Stimulated activated CD8-positive, alpha-beta memory T cell treated with anti-CD3 and anti-CD28 coated beads, Interleukin-4, amount 100 ng/mL, for 1 hour (primary cell): ENCODE measurements at places on chromosomes 12 and 14.
A peak's percentile ranks its signal among the peaks of the same experiment; 100 is the strongest.

- no peak for DNase-seq
These were observed 29.2 kb downstream of the TMEM120B start for GRCh38 chr12:121741743-121742142.

- DNase-seq = no peak
These were observed 26.4 kb downstream of the GNPTAB start for GRCh38 chr12:101804409-101804808.

GRCh38 chr14:71529848-71530247 lies 402.4 kb upstream of the RGS6 start:
- no peak for DNase-seq

- DNase-seq = no peak
These were observed 425.2 kb downstream of the EGLN3 start for GRCh38 chr14:33525626-33526025.

DNA sequence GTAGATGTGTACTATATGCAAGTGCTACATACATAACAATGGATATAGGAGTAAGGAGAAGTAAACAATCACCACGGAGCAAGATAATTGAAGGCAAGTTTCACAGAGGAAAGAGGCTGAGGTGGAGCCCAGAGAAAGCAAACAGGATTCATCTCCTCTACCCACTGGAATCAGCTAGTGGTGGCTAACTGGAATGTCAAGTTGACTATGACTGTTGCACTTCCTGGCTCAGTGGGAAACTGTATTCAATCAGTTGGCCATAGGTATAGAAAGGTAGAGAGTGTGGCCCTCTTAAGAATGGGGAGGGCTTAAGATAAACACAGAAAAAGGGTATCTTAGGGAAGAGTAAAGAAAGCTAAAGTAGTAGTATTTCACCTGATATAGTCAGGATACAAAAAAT lies 62.4 kb downstream of the MAP4K5 start:
- DNase-seq = no peak

- DNase-seq = no peak
These were observed 78.9 kb downstream of the EMP1 start for GRCh38 chr12:13275241-13276085.

GRCh38 chr14:78737601-78738000 lies 567.4 kb downstream of the NRXN3 start:
- DNase-seq = no peak

DNA sequence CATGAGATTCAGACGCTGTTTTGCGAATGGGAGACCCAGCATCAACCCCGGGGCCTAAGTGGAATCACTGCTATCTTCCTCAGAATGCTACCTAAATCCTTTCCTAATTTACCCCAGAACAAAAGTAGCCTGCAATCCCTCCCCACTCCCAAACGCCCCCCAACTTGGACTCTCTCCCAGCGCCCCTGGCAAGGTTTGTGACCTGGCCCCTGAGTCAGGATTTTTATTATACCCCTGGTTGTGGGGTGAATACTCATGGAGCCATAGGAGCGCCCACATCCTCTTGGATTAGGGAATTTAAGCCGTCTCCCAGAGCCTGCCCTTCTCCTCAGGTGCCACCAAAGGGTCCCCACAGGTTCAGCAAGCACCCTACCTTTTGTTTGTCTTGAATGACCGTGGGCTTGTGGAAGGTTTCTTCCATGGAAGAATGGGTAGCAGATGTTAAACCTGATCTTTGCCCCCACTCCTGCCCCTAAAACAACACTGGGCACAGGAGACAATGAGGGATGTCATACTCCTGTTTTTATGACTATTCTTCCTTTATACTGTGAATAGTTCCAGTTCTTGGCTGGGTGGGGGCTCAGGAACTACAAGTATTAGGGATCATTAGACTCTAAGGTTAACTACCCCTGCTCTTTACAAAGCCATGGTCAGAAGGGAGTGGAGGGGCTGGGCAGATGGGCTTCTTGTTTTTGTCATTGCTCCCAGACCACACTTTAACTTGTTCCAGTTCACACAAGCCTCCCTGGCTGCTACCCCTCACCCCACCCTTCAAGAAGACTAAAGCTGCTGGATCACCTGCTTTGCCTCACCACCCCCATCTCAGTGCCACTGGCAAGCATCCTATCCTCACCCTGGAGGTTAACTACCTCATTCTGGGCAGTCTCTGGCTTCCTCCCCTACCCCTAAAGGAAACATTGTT lies 630 bp downstream of the MYL6B start:
- no peak for DNase-seq

- DNase-seq = no peak
These were observed 6.3 kb upstream of the USP44 start for GRCh38 chr12:95557625-95558024.

DNA sequence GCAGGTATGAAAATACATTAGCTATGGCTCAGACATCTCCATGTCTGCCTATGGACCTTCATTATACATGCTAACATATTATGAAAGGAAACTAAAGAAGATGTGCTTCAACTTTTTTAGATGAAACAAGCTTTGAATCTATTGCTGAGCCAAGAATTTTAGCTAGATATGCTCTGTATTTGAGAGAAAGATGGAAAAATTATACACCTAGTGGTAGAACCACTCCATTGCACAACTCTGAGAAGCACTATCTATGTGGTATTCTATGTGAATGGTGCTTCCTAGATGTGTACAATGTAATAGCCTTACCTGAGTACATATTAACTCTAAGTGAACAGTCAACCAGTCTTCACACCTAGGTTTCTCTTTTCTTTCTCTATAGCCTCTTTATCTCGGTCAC lies 17.3 kb downstream of the EPYC start:
- DNase-seq = no peak

DNA sequence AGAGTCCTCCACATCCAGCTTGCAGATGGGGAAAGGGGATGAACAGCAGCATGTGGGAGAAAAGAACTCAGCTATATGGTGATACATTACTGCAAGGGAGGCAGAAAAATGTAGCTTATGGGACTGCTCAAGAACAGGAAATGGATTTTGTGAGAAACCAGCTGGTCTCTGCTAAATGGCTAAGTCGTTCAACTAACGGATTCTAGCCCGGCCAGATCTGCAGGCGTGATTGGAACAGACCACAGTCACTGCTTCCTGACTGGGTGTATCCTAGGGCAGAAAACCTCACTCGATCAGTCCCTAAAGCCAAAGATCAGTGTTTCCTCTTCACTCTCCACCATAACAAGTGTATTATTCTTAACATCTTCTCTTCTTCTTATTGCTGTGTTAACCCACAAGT lies 8.1 kb upstream of the PTGDR start:
- no peak for DNase-seq

- no peak for DNase-seq
These were observed 51.0 kb upstream of the FERMT2 start for GRCh38 chr14:53001787-53002378.

DNA sequence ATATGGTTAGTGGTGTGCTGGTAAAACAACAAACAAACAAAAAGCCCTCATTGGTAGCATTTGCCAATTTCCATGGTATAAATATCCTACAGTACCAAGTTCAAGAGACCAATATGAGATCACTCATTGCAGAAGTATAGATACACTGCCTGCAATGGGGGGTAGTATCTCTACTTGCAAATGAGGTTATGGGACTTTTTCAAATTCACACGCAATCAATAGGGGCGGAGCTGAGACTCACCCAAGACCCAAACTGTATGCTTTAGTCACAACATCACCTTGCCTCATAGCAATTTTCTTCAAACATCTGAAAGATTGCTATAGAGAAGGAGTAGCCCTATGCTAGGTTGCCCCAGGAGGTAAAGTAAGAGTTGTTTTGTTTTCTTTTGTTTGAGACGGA lies 93.7 kb downstream of the VCPKMT start:
- DNase-seq = no peak

DNA sequence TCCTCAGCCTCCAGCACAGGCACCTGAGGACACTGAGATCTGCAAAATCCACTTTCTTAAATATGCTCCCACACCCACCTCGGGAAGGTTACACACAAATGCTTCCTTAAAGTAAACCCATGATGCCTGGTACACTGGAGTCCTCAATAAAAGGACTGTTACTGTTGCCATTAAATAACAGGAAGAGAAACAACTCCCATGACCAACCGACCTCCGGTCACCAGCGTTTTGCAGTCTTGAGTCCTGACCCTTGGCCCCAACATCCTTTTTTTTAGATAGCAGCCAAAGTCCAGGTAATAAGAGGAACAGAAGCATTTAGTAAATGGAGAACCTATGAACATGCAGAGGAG lies 42.4 kb downstream of the ITPK1 start:
- no peak for DNase-seq

DNA sequence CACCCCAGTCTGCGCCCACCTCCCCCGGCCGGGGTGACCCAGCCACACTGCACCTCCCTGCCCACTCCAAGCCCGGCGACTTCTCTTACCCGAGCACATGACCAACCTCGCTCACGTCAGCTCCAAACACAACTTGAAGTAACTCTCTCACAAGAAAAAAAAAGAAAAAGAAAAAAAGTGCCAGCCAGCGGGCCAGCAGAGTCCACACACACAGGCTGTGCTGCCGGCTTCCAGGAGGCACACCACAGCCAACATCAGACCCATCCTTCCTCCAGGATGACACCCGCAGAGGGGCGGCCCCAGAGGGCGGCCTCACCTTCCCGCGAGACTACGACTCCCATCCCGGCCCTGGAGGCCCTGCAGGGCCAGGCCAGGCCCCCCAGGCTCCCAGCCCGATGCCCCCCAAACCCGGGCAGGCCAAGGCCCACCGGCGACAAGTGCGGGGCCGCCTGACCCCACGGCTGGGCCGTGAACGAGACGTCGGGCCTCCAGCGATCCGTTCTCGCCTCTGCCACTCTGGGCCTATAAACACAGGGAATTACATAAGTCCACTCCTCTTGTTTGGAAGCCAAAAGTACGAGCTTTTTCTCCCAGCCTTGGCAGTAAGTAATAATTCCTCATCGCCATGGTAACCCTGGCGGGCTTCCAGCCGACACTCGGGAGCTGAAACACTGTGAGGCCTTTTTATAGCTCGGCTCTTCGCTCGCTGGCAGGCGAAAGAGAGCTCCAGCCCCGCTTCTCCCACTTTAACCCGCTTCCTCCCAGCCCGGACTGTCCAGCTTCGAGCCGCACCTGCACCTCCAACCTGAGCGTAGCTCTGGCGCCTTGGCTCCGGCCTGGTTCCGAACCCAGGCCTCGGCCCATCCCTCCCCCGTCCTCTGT lies 49.1 kb downstream of the NCOR2 start:
- no peak for DNase-seq

GRCh38 chr14:24365600-24366412 lies 2.2 kb upstream of the NFATC4 start:
- peak; percentile 29 for DNase-seq

DNA sequence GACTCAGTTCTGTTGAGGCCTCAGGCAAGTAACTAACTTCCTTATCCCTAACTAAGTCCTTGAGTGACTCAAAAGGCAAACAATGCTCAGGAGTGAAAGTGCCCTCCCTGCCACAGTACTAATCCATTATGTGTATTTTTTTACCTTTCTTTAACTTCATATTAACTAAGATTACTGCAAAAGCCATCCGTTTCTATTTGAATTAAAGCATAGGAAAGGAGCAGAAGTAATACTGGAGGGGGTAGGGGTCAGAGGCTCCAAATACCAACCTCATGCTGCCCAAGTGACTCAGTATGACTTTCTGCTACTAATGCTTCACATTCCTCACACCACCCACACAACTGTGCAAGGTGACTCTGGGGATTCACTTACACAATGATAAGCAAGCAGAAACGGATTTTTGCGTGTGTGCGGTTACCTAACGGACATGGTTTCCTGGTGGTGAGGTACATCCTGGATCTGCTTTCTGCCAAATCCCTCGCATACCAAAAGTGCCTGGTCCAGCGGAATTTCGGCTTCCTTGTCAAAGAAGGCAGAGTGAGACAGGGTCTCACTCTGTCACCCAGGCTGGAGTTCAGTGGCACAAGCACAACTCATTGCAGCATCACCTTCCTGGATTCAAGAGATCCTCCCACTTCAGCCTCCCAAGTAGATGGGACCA lies 25.1 kb downstream of the MOK start:
- DNase-seq = no peak

GRCh38 chr14:20608383-20609110 lies 17.4 kb upstream of the RNASE12 start:
- DNase-seq = no peak

DNA sequence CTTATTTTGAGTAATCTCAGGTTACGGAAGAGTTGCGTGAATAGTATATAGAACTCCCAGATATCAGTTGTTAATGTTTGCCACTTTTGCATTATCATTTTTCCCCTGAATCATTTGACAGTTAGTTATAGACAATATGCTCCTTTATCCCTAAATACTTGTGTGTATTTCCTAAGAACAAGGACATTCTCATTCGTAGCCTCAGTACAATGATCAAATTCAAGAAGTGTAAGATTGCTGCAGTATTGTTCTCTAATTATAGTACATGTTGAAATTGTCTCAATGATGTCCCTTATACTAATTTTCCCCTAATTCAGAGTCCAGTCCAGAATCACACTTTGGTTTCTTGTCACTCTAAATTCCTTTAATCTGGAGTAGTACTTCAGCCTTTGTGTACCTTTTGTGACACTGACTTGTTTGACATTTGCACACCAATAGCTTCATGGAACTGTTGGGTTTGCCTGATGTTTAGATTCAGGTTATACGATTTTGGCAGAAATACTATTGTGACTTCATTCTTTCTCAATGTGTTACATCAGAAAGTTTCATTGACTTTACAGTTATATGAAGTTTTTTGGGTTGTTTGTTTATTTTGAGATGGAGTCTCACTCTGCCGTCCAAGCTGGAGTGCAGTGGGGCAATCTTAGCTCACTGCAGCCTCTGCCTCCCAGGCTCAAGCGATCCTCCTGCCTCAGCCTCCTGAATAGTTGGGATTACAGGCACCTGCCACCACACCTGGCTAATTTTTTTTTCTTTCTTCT lies 13.1 kb downstream of the DYNC1H1 start:
- DNase-seq = no peak

GRCh38 chr12:1614360-1614759 lies 14.7 kb upstream of the WNT5B start:
- DNase-seq = no peak

GRCh38 chr14:50964683-50965390 lies 20.6 kb upstream of the PYGL start:
- no peak for DNase-seq

- DNase-seq = no peak
These were observed 37.5 kb downstream of the EMP1 start for GRCh38 chr12:13233830-13234641.

- DNase-seq = no peak
These were observed 423.7 kb downstream of the EGLN3 start for GRCh38 chr14:33527023-33527634.

GRCh38 chr14:103427485-103428443 lies 42.5 kb downstream of the MARK3 start:
- no peak for DNase-seq

DNA sequence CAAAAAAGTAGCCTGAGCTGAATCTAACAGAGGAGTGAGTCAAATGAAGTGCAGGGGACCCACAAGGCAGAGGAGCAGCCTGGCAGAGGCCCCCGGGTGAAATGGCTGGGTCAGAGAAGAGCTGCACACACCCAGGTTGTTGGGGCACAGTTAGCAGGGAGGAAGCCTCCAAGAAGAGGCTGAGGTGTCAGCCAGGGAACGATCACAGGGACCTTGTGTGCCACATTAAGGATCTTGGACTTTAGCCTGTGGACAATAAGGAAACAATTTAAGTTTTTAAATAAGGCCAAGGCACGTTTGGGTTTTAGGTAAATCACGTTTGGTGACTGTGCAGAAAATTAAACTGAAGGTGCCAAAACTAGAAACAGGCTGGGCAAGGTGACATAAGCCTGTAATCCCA lies 35.1 kb downstream of the OR10P1 start:
- DNase-seq = no peak
